Stimulated activated CD8-positive, alpha-beta memory T cell treated with anti-CD3 and anti-CD28 coated beads, Interleukin-2, amount 100 ng/mL, for 1 hour (primary cell): ENCODE measurements at places on chromosomes 12 and 14.

- no peak for DNase-seq
Measured at GRCh38 chr14:76880449-76880848, 54.2 kb downstream of the LRRC74A start.

DNA sequence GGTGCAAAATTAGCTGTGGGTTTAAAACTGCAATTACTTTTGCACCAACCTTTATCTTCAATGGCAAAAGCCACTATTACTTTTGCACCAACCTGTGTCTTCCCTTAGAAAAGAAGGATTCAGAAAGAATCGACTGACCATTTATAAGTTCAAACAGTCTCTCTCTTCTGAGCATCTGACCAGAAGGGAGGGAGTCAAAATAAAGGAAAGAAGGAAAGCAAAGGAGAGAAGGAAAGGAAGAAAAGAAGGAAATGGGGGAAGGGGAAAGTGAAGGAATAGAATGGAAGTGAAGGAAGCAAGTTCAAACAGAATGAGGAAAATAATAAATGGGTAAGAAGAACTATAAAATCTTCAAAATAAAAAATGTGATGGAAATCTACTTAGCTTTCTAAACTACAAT lies 57.8 kb downstream of the KDM5A start:
- DNase-seq = no peak

DNA sequence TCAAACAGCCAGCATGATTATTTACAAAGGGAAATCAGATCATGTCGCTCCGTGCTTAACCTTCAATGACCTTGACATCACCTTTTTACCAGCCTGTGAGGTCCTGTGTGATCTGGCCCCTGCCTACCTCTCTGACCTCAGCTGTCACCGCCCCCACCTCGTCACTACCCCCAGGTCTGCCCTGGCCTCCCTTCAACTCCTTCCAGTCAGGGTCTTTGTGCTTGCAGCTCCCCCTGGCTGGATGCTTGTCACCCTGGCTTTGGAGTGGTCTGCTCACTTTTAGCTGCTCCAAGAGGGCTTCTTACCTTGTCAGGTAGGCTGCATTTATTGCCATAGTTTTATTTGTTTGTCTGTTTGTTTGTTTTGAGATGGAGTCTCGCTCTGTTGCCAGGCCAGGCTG lies 8.2 kb upstream of the MAX start:
- no peak for DNase-seq

DNA sequence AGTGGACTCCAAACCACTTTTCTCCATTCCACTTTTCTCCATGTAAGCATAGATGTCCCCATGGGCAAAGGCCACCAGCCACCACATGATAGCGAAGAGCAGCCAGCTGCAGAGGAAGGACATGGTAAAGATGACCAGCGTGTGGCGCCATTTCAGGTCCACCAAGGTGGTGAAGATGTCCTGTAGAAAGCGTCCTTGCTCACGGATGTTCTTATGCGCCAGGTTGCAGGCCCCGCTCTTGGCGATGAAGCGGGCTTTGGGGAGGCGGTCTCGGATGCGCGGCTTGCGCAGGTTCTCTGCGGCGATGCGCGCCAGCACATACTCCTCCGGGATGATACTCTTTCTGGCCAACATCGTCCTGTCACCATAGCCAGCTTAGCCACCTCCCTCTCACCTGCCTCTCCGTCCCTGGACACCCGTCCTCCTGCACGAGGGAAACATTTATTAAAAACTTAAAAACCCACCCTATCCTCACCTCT lies 1.2 kb downstream of the KCNJ8 start:
- no peak for DNase-seq
